ENCODE measurements at places on chromosomes 16 and 17.

- no peak for DNase-seq
Measured at GRCh38 chr16:30459456-30459855, 13.1 kb upstream of the ITGAL start.

DNA sequence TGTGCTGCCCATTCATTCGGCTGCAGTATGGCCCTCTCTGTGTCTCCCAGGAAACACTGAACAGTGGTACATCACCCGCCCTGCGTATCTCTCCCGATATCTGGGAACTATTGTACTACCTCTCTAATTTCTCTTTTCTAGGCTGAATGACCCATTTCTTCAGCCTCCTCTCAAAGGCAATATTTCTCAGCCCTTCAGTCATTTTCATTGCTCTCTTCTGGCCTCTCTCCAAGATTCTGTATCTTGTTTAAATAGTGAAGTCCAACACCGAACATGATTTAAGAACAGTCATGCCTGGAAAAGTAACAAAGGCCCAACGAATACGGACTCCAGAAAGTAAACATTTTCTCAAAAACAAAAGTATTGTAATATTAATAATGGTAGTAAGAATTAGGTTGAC, 220.1 kb downstream of the ZFHX3 start:
- no peak for DNase-seq

GRCh38 chr16:55325080-55325447, 1.1 kb downstream of the IRX6 start:
- DNase-seq = no peak

GRCh38 chr17:43907425-43907981, at the start of gene MPP2:
TSS of gene MPP2 (minus strand) at chr17:43907536. CDS start at chr17:43904460, 3,076 bp downstream.
- DNase-seq = peak; percentile 84

- DNase-seq = peak; percentile 18
Measured at GRCh38 chr16:12628536-12628935, 175.2 kb downstream of the CPPED1 start.

- no peak for DNase-seq
Measured at GRCh38 chr17:39536468-39536867, 71.3 kb downstream of the NEUROD2 start.

DNA sequence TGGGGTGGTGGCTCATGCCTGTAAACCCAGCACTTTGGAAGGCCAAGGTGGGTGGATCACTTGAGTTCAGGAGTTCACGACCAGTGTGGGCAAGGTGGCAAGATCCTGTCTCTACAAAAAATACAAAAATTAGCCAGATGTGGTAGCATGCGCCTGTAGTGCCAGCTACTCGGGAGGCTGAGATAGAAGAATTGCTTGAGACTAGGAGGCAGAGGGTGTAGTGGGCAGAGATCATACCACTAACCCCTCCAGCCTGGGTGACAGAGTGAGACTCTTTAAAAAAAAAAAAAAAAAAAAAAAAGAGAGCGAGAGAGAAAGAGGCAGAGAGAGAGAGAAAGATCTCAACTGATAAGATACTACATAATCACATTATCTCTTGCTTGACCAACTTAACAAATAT, 45.9 kb downstream of the KANSL1 start:
- no peak for DNase-seq

DNA sequence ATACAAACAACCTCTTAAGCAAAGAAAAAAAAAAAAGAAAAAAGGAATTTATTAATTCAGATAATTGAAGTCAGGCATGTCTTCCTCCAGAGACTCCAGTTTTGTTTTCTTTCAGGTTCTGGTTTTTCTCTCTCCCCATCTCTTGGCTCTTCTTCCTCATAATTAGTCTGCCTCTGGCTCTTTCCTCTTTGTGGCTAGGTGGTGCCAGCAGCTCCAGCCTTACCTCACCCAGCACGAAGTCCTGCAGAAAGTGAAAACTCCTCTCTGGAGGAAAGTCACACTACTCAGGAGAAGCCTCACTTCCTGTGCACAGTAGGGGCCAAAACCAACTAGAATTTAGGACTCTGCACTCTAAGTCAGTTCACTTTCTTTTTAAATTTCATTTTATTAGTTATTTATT, 10.3 kb upstream of the NFAT5 start:
- no peak for DNase-seq

- DNase-seq = no peak
Measured at GRCh38 chr16:3575491-3575890, 1.7 kb downstream of the NLRC3 start.

DNA sequence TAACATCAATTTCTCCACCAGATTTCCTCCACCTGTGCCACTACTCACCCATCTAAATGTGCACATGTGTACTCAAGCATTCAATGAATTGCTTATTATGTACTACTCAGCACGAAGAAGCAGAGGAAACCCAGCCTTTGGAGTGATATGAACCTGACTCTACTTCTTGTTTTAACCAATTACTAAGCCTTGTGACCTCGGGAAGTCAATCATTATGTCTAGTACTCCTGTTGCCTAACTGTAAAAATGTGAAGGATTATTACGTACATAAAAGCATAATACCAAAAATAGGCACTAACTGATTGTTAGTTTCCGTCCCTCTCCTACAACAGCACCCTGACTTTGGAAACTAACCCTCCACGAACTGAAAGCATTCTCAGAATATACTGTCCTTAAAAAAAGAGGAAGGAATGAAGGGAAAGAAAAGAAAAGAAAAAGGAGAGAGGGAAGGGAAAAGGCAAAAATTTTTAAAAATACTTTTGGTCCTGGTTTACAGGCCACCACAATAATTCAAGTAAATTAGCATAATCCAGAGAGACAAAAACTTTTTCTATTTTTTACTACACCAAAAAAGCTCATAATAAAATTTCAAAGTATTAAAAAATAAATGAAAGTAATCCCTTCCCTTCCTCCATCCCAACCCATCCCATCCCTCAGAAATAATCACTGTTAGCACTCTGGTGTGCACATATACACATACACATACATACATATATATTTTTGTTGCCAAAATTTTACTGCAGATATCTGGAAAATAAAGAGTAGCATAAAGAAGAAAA, 53.6 kb downstream of the KANSL1 start:
- DNase-seq = peak; percentile 11

- no peak for DNase-seq
Measured at GRCh38 chr17:55769625-55770000, 18.8 kb downstream of the PCTP start.

- DNase-seq = peak; percentile 37
Measured at GRCh38 chr17:57158325-57158724, 73.3 kb downstream of the AKAP1 start.

GRCh38 chr17:50312308-50312707, 33.6 kb upstream of the XYLT2 start:
- no peak for DNase-seq

GRCh38 chr16:68088130-68088972, 3.2 kb downstream of the NFATC3 start:
- no peak for DNase-seq

GRCh38 chr17:72603420-72604242, 482.8 kb downstream of the SOX9 start:
- DNase-seq = peak; percentile 70

DNA sequence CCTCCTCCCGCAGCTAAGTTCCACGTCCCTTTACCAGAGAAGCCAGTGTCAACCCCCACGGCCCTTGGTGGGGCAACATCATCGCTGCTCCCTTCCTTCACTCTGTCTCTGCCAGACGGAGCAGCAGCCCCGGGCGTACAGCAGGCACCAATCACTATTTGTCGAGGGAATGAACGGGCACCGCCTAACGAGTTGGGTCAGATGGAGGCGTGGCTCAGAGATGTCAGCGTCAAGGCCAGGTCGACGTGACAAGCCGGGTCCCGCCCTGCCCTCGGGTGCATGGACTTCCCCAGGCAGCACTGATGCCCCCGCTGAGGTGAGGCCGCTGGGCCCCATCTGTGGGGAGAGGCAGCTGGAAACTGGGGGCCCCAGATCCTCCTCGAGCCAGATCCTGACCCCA, 50.0 kb downstream of the CBFA2T3 start:
- no peak for DNase-seq

GRCh38 chr16:31713071-31713944, 160.3 kb upstream of the ZNF267 start:
- peak; percentile 94 for DNase-seq

- no peak for DNase-seq
Measured at GRCh38 chr16:65445313-65446260, 323.7 kb upstream of the CDH11 start.

DNA sequence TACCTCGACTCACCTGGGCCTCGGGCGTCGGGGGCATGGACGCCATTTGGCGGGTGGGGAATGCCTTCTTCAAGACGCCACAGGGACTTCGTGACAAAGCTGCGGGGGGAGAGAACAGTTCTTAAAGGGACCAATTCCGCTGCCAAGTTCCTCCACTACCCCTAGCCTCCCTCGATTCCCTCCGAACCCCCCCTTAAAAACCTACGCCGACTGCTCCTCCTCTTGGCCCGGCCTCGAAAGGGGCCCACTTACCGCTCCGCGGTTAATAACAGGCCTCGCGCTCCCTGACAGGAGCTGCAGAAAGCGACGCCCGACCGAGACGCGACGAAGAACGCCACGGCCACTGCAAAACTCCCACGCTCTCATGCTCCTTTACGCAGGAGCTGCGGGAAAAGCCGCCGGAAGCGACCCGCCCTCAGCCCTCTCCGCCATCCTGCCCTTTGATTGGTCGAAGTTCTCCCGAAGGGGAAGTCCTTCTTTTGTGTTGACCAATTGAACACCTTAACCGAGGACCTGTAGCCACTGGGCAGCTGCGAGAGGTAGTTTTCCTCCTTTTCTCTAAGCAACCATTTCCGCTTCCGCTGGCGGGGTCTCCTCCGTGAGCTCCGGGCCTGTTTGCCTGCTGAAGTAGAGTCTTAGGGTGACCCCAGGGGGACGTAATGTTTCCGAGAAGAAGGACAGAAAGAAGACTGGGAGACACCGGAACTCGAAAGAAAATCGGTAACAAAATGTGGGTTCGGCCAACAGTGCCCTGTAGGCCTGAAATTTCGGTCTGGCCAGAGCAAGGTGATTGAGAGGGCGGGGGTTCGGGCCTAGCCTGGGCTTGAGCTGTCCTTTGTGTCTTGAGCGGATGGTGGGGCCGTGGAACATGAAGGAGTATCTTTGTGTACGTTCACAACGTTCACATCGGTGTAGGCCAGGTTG, at the start of the genes NAA60 and ZNF597:
Gene NAA60, plus strand, starts transcription at position 573 of the 924 bp plus-strand sequence. CDS start 32,548 bp downstream, outside the sequence.
Gene ZNF597, minus strand, starts transcription at position 397 of the 924 bp plus-strand sequence. Its CDS starts 351 bp downstream, at position 46.
- peak; percentile 72 for DNase-seq

GRCh38 chr17:82938486-82938872, 98.7 kb upstream of the ZNF750 start:
- no peak for DNase-seq

DNA sequence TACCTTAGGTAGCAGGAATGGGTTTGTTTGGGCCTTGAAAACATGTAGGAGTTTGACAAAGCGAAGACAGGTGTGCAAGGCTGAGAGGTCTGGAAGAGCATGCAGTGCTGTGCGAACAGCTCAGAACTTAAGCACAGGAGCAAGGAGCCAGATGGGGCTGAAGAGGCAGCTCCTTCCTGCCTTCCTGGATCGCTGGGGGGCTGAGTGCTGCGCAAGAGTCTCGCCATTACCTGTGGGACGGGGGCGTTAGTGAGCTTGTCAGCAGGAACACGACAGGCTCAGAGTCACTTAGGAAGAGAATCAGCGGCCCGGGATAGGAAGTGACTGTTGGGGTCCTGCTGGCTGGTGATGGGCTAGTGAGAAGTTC, 464 bp upstream of the MRM1 start:
- peak; percentile 66 for DNase-seq

DNA sequence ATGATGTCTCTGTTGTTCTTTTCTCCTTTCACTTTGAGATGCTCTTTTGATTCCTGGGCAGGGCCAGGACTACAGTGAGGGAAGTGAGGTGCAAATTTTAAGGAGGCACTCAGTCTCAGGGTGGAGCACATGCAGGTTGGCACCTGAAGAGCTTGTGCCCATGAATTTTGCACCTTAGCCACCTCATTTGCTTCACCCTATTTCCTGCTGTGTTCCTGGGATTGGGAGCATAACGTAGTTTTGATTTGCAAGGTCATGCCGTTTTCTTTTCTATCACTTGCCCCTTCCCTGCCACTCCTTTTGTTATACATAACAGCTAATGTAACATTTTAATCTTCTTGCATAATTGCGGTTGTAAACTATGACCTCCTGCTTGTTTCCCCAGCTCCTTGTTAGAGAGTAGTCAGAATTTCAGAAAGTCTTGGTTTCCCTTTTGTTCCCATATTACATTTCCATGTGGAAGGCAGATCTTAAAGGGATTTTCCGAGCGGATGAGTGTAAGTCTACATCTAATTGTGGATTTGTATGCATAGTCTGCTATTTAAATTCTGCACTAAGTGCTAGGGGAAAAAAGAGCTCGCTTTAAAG, 9.8 kb downstream of the PMFBP1 start:
- no peak for DNase-seq

DNA sequence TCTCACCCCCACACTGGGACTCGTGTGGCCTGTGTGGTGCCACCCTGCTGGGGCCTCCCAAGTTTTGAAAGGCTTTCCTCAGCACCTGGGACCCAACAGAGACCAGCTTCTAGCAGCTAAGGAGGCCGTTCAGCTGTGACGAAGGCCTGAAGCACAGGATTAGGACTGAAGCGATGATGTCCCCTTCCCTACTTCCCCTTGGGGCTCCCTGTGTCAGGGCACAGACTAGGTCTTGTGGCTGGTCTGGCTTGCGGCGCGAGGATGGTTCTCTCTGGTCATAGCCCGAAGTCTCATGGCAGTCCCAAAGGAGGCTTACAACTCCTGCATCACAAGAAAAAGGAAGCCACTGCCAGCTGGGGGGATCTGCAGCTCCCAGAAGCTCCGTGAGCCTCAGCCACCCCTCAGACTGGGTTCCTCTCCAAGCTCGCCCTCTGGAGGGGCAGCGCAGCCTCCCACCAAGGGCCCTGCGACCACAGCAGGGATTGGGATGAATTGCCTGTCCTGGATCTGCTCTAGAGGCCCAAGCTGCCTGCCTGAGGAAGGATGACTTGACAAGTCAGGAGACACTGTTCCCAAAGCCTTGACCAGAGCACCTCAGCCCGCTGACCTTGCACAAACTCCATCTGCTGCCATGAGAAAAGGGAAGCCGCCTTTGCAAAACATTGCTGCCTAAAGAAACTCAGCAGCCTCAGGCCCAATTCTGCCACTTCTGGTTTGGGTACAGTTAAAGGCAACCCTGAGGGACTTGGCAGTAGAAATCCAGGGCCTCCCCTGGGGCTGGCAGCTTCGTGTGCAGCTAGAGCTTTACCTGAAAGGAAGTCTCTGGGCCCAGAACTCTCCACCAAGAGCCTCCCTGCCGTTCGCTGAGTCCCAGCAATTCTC, 27.4 kb downstream of the STH start:
- no peak for DNase-seq

- no peak for DNase-seq
Measured at GRCh38 chr16:674968-675883, at the start of gene RHBDL1. TSS of gene RHBDL1 (plus strand) at chr16:675671. CDS start at chr16:675791, 120 bp downstream.

- no peak for DNase-seq
Measured at GRCh38 chr16:53944025-53944424, 240.1 kb downstream of the FTO start.

GRCh38 chr17:58870747-58871146, 115.1 kb downstream of the PPM1E start:
- DNase-seq = no peak

GRCh38 chr16:50747207-50747956, 5.5 kb downstream of the CYLD start:
- peak; percentile 38 for DNase-seq

- no peak for DNase-seq
Measured at GRCh38 chr17:73359987-73360410, 48.2 kb upstream of the CDC42EP4 start.
